ENCODE measurements at places on chromosomes 12 and 14. TPM values are rescaled to one million over a fixed set of nuclear protein-coding genes. Genes with fewer than 3 reads are reported as not detected.

DNA sequence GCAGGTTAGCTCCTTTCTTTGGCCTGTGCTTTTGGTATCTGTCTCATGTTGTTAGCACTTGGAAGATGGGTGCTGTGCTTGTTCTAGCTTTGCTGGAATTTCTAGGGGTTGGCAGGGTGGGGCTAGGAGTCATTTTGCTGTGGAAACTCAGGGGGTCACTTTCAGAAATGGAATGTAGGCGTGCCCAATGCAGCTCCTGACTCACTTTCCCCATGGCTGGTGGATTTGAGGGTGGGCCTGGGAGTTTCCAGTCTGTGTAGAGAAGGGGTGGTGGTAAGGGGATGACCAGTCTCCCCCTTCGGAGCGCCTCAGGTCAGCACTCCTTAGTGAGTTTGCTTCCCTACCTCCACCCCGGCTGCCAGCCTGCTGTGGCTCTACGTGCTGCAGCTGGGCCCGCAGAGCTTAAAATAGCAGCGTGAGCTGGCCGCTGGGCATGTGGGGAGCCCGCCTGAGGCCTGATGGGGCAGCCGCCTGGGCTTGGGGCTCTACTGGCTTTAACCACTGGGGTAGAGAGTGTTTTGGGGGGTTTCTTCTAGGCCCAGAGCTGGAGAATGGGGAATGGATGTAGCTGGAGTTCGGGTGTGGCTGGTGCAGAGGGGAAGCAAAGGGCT lies 108.2 kb downstream of the TSPAN9 start:
- DNase-seq: no peak

DNA sequence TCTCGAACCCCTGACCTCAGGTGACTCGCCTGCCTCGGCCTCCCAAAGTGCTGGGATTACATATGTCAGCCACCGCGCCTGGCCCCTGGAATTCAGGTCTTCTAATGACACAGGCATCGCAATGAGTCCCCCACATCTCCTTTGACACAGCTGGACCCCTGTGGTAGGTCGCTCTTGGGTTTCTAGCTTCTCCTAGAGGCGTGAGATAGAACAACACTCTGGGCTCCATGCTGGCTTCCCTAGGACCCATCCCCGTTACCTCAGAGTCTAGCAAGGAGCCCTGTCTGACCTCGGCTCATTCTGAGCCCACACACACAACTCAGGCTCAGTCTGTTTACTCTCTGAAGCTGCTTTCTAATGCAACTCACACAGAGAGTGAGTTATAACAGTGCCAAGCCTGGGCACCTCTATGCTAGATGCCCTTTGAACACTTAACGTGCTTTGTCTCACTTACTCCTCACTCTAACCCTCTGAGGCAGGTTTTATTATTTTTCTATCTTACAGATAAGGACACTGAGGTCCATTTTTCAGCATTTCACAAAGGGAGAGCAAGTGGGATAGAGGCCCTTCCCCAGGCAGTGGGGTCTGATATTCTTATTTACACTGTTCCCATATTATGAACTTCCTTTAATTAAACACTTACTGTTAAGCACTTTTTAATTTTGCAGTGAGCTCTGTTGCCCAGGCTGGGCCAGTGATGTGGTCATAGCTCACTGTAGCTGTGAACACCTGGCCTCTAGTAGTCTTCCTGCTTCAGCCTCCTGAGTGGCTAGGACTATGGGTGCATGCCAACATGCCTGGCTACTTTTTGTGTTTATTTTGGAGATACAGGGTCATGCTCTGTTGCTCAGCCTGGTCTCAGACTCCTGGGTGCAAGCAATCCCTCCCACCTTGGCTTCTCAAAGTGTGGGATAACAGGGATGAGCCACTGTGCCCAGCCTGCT lies 40.6 kb upstream of the RBM19 start:
- no peak for DNase-seq

DNA sequence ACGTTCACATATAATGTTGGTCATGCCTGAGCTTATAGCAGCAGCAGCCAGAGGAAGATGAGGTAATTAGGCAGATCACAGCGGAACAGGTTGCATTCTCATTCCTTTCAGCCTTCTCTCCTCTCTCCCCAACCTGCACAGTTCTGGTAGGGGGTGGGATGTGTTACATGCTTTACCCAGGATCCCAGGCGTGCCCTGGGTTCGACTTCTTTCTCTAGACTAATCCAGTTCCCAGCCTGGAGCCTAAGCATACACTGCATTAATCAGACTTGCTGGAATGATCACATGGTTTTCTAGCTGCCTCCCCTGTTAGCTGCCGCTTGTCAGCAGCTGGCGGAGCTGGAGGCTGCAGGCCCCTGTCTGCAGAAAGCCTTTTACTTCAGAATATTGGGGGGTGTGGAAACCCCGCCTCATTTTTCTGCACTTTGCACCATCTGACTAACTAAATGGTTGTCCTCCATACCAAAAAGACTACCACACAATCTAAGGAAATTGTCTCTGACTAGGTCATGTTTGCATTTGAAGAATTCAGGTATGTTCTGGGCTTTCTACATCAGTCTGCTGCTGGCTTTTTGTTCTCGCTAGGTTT lies 46.0 kb upstream of the EVL start:
- DNase-seq: no peak

DNA sequence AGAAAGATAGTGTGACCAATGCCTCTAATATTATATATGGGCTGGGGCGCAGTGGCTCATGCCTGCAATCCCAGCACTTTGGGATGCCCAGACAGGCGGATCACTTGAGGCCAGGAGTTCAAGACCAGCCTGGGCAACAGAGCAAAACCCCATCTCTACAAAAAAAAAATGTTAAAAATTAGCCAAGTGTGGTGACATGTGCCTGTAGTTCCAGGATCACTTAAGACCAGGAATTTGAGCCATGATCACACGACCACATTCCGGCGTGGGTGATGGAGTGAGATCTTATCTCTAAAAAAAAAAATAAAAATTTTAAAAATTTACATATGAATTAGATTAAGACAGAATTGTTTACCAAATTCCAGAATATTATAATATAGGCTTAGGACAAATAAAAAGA lies 12.0 kb downstream of the TM7SF3 start:
- DNase-seq: no peak

DNA sequence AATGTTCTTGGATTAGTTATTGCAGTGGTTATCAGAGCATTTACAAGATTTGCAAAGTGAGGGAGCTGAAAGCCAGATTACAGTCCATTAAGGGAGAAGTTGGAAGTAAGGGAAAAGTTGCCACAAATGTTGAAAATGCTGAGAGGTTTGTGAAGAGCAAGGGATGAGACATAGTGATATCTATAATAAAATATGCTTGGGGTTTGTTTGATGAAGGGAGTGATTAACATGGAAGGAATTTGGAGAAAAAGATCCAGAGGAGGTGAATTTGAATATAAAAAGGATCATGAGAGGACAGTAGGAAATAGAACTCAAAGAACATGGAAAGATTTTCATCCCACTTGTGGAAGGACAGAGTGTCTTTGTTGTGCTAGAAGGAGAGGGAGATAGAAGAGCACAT lies 19.3 kb upstream of the CCER1 start:
- peak; percentile 6 for DNase-seq

DNA sequence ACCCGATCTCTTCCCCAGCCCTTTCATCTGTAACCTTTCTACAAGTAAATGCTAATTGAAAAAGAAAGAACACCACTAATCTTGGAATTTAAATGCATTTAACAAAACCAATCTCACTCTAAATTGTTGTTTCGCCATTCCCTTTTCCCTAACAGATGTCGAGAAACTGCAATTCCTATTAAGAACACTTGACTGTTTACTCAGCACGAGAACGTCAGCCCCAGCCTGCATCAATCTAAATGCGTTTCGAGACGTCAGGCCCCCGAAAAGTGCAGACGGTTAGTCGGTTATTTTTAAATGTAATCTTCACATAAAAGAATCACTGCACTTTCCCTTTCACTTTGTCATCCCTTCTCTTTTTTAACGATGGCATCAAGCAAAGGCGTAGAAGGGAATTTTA lies 837.6 kb downstream of the VRK1 start:
- DNase-seq: no peak

- peak; percentile 54 for DNase-seq
These were observed 3.2 kb downstream of the CFL2 start for GRCh38 chr14:34711169-34711568.

- no peak for DNase-seq
These were observed 696.8 kb upstream of the LRFN5 start for GRCh38 chr14:40909906-40910305.

GRCh38 chr12:19967431-19967830 lies 400.9 kb upstream of the PDE3A start:
- peak; percentile 51 for DNase-seq

DNA sequence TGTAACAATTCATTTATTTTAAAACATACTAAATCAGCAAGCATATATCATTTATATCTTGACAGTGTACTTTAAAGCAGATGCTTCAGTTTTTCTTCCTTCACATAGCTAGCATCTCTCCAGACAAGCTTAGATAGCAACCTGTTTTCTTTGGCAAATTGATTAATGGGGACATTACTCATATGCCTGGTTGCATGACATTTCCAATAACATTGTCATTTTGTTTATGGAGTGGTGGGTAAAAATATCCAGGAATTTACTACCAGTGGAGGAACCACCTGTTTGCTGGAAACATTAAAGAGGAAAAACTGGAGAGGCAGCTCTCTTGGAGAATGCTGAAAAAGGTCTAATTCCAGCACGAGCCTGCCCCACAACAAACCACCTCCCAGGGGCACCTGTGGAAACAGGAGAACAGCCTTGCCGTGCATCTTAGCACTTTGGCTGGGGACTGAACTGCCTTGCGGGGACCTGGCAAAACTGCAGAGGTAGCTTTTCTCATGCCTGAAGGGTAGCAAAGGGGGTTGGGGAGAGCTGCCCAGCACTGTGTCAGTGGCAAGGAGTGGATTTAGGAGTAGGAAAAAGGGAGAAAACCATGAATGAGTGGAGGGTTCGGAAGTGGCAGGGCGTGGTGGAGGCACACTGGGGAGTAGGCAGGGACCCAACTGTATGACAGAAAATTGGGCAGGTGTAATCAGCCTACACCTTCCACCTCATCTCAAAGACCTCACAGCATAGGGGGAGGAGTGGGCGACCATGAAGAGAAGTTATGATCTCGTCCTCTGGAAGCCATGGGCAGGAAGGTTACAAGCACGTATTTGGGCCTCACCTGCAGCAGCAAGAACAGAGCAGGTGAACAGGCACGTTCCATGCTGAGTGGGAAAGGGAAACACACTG lies 11.7 kb upstream of the CREBL2 start:
- no peak for DNase-seq

GRCh38 chr12:94308612-94309011 lies 151.1 kb downstream of the CEP83 start:
- DNase-seq: no peak

DNA sequence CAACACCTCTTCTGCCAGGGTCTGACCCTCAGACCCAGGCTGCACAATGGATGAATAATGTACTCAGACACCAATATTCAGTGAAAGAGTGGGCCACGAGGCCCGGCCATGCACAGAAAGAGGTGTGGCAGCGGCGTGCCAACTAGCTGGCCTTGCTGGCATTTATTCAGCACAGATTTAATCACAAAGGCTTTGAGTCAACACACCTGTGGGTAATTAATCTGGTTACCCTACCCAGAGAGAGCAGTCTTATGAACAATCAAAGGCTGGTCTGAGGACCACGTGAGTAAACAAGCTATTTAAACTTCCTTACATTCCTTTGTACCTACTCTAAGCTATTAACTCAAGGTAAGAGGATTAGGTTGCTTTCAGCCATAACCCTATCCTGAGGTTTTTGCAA lies 324.8 kb downstream of the C12orf50 start:
- peak; percentile 33 for DNase-seq

DNA sequence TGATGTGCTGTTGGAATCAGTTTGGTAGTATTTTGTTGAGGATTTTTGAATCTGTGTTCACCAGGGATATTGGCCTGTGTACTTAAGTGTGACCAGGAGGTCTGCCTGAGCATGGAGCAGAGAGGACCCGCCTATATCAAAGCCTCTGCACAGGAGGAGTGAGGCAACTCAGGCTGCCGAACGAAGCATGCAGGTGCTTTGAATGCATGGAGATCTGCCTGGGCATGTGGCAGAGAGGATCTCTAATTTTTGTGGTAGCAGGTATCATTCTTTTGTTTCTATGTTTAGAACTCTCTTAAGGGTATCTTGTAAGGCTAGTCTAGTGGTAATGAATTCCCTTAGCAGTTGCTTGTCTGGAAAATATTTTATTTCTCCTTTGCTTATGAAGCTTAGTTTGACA lies 26.9 kb downstream of the RAB3IP start:
- peak; percentile 76 for DNase-seq

DNA sequence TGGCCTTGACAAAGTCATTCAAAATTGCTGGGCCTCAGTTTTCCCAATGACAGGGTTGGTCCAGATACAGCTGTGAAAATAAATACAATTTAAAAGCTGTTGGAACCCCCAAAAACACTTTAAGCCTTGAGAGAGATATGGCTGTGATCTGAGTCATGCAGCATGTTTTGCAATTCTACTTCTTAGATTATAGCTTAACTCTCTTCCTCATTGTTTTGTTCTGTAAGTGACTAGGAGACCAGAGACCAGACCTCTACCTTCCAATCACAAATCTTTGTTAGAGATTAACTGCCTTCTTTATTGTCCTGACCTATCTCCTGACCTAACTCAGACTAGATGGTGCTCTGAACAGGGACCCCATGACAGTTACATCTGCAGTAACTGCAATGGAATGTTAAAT lies 198.1 kb downstream of the STXBP6 start:
- DNase-seq: no peak

DNA sequence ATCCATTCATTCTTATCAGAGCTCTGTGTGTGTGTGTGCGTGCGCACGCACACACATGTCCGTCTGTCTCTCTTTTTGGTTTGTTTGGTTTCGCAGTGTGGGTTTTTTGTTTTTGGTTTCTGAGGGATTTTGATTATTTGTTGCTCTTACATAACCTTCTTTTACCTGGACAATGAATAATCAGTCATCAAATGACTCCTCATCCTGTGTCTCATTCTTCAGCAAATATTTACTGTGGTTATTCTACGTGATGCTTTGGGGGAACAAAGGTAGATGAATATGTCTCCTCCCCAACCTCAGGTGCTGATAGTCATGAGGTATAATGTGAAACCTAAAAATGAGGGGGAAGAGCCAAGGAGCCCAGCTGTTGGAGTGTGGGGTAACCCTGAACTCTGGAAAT lies 92.4 kb downstream of the SAMD4A start:
- DNase-seq: peak; percentile 99

GRCh38 chr12:65814038-65814437 lies 10.2 kb upstream of the HMGA2 start:
- DNase-seq: no peak

DNA sequence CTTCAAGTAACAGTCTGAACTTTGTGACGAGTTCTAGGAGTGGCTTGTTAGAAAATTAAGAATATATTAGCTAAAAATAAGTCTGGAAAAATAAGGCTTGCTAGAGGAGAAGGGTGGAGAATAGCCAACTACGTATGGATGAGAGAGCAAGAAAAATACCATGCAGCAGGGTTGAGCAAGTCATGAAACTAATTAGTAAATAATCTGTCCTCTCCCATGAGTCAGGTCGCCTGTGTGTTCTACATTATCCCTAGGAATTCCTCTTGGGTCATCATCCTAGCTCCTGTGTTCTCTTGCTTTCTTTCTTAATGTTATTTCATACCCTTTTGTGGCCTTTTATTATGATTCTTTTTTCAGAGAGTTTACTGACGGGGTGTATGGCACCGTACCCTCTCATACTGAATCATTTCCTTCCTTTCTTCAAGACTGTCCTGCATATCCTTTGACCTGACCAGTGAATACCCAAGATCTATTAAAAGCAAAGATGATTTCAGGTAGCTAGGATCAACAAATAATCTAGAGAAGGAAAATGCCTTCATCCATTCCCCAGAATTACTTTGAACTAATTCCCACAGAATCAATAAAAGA lies 177.2 kb upstream of the NPAS3 start:
- DNase-seq: no peak

The MGP gene
- total RNA-seq: 0.66 TPM

The NXPH4 gene
- total RNA-seq: 0.67 TPM

The CAMKK2 gene
- 26.0 TPM for total RNA-seq

The SERPINA12 gene
- total RNA-seq: not detected

All from mammary epithelial cell (primary cell).